ENCODE measurements at places on chromosomes 16 and 17. TPM values are rescaled to one million over a fixed set of nuclear protein-coding genes. Genes with fewer than 3 reads are reported as not detected.

GRCh38 chr16:4583906-4584305, 27.8 kb downstream of the C16orf96 start:
- DNase-seq: no peak

- no peak for DNase-seq
These were observed 186.7 kb downstream of the RPTOR start for GRCh38 chr17:80731323-80731722.

DNA sequence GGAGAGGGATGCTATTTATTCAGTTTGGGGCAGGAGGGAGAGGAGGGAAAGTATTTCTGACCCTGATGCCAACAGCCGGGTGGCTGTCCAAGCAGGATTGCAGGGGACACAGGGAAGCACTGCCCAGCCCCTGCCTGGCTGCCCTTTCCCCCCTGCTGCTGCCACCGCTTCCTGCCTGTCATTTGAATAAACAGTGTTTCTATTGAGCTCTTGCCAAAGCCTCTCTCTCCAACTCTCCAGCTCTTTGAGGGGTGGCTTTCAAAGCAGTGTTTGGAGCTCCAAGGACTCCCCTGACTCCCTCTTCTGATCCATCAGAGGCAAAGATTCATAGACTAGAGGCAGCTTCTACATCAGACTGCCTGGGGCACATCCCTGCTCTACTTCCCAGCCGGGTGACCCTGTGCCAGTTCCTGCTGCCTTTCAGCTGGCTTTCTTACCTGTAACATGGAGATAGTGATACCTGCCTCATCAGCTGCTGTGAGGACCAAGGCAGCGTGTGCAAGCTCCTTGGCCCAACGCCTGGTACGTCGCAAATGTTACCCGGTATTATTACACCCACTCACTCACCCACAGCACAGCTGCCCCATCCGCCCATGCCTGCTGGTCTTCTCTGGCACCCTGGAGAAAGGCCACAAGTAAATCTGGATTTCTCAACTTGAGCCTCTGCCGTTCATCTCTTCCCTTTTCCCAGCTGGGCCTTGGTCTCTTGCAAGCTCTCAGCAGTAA, 9.5 kb downstream of the PROCA1 start:
- DNase-seq: no peak

DNA sequence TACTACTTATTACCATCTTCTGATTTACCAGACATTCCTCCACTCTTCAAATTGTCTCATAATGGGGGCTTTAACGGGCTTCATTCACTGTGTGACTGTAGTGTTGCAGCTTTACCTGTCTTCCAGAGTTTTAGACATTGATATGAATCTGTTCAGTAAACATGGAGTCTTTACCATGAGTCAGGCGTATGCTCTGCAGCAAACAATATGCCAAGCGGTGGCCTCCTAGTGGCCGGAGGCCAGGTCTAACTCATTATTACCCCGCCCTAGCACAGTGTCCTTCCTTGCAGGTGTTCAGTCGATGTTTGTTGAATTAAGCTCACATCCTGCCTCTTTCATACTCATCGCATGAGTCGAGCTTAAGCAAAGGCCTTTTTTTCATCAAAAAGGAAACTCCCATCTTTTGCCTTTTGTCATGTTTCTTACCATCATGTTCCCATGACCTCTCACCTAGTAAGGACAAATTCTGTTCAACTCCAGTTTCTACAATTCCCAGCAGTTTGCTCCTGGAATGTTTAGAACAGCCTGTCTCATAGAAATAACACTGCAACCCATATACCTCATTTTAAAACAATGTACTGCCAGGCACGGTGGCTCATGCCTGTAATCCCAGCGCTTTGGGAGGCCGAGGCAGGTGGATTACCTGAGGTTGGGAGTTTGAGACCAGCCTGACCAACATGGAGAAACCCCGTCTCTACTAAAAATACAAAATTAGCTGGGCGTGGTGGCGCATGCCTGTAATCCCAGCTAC, 39.4 kb downstream of the TUBD1 start:
- DNase-seq: no peak

DNA sequence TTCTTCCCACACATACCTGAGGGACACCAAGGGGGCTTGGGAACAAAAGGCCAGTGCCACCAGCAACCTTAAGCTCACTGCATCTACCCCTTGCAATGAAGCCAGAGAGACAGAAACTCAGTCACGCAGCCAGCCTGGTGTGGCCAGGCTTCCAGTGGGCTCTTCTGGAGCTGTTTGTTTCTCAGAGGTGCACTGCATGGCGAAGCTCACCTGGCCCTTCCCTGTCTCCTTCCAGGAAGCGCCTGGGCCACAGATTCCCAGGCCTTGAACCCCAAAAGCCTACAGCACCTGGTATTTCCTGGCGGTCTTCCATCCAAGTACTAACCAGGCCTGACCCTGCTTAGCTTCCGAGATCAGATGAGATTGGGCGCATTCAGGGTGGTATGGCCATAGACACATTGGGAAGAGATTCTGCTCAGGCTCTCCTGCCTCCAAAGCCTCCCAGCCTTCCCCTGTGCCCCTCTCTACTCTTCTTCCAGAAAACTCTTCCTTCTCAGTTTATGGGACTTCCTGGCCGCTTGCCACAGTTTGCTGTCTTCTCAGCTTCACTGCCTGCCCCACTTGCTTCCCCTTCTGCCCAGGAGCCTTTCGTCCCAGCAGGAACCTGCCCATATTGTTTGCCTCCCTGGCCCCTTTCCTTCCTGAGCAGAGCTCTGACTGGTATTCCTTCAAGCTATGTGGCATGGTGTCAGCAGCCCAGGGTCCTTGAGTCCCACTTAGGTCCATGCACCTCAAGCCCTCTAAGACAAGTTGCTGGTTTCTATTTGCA, 1.6 kb downstream of the CISD3 start:
- DNase-seq: no peak

DNA sequence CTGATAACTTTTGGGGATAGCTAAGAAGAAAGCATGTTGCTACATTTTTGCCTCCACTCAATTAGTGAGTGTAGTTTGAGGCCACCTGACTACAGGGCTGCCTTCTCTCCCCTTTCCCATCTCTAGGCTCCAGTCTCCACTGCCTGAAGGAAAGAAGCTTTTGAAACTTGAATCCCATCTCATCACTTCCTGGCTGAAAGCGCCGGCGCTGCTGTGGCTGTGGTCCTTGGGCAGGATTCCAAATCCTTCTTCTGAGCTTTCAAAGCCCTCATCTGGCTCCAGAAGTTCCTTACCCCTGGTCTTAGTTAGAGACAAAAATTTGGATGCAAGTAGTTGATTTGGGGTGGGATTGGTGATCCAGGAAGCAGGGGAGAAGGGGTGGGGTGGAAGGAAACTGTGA, 119.4 kb downstream of the FOXL1 start:
- DNase-seq: no peak

- peak; percentile 72 for DNase-seq
These were observed 10.1 kb upstream of the ZFPM1 start for GRCh38 chr16:88442727-88443576.

GRCh38 chr17:82267575-82268379, 5.7 kb downstream of the CSNK1D start:
- DNase-seq: peak; percentile 90

GRCh38 chr16:10250137-10250828, 68.1 kb upstream of the GRIN2A start:
- no peak for DNase-seq

- no peak for DNase-seq
These were observed 41.5 kb downstream of the LDHD start for GRCh38 chr16:75074920-75075687.

DNA sequence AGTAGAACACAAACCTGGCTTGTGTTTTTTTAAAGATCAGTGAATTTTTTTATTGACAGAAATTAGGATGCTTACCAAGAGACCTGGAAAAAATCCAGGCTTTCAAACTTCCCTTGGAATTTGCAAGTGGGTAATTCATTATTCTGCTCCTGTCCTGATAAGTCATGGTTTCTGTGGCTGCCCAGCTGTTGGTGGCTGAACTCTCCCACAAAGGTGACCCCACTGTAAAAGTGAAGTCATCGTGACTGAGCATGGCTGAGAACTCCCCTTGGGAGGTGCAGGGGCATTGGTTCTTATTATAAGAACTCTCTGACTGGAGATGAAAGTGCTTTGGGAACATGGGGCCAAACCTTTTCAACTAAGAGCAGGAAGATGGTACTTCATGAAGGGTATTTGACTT, 46.6 kb upstream of the TANC2 start:
- no peak for DNase-seq

- no peak for DNase-seq
These were observed 507.2 kb upstream of the EEF2KMT start for GRCh38 chr16:5604770-5605169.

DNA sequence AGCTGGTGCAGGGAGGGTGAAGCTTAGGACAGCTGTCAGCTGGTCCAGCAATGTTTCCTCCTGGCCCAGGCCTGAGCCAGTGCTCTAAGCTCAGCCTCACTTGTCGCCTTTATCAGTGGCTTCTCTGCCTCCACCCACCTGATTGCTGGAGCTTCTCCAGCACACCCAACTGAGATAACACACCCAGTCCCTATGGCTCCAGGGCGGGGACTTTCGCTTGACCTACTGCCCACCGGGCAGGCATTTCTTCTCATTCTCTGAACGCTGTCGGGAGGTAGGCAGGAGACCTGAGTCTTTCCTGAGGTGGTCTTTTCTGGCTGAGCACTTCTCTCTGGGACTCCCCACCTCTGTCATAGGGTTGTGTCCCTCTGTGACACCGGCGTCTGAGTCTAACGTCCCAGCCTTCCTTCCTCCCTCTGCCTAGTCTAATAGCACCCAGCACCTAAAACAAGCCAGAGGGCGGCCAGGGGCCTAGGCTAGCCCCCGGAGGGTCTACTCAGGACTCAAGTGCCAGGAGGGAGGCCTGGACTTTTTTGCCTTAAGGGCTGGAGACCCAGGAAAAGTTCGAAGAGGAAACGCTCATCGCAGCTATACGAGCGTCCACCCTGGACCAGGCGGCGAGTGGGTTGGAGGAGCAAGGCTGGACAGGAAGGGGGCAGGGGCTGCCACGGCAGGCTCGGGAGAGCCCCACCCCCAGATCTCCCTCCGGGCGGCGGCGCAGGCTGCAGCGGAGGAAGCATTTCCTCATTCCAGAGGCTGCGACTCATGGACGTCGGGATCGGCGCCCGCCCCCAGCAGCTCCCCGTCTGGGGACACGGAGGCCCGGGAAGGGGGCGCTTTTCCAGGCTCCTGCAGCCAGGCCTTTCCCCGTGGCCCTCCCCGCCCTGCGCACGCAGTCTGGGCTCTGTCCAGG, 756 bp downstream of the TAX1BP3 start:
- DNase-seq: peak; percentile 86

GRCh38 chr17:52120465-52120864, 38.0 kb downstream of the CA10 start:
- DNase-seq: no peak

DNA sequence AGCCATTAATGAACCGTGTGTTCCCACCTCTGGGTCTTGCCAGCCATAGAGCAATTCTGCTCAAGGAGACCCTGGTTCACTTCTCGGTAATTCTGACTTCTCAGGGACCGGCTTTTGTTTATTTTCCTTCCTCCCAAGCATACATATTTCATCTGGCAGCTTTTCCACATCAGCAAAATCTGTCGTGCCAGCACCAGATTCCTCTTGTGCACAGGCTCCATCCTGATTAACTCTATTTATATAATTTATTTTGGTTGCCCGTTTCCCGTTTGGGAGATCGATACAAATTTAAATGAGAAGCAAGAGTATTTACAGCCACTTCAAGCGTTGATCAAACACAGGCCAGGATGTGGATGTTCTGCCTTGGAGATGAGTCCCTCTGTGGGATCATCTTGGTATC, 161.9 kb upstream of the XYLT1 start:
- no peak for DNase-seq

DNA sequence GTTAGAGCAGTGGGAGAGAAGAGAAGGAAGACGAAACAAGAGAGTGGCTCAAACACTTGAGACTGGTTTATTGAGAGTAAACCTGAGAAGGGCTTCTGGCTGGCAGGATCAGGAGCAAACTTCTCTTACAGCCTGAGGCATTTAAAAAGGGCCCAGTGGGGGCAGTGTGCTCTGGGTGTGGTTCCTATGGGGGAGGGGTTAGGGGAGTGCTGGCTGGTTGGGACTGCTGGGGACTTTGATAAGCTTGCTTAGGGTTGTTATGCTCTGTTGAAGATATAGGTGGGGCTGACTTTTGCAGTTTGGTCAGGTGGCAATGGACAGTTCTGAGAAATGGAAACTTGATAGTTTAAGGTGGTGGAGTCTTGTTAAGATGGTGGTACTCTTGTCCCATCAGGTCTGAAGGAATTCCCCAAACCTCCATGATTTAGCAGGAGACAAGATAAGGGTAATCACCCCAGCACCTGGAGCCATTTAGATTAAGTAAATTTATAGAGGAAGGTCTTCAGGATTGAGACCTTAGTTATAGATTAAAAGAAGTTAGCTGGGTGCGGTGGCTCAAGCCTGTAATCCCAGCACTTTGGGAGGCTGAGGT, 79.3 kb downstream of the EMP2 start:
- DNase-seq: peak; percentile 0

DNA sequence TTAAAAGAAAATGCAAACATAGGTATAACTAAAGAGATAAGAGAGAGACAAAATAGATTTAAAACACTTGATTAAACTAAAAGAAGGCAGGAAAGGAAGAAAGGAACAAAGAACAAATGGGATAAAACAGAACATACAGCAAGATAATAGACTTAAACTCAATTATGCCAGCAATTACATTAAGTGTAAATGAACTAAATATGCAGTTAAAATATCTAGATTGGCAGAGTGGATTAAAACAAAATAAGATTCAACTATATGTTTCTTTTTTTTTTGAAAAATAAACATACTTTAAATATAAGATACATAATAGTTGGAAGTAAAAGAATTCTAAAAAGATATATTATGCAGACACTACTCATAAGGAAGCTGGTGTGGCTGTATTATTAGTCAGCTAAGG, 9.7 kb upstream of the CFAP20 start:
- no peak for DNase-seq

DNA sequence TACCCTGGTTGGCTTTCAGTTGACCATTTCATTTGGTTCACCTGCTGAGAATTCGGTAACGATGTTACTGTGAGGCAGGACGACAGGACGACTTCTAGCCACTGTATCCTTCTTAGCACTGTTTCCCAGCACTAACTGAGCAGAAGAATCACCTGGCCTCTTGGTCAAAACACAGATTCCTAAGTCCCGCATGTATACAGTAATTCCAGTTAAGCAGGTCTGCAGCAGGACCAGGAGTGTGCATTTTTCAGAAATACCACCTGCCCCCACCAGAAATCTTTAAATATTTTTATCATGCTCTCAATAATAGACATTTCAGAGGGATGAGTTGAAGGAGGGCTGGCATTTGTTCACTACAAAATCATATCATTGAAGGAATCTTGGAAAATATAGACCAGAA, 22.6 kb downstream of the RSL1D1 start:
- no peak for DNase-seq

DNA sequence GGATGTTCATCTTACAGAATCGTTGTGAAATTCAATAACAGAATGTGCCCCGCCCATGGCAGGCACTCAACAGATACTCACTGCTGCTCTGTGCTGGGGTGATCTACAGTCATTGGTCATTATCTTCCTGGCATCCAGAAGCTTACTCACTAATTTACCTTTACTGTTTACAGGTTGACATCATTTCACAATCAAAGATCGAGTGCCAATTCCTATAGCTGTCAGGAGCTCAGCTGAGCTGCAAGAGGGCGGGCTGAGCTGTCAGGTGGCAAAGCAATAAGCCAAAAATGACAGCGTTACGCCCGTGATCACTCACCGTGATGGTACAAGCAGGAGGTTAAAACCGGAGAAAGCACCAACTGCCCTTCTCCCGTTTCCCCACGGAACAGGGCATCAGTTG, 51.2 kb downstream of the LITAF start:
- no peak for DNase-seq

STH gene
- polyA plus RNA-seq: not detected

HOXB5 gene
- 1.7 TPM for polyA plus RNA-seq

TBC1D3H gene
- not detected for polyA plus RNA-seq

PYY gene
- polyA plus RNA-seq: 1.5 TPM

ASGR2 gene
- polyA plus RNA-seq: 2.6 TPM

RAB26 gene
- polyA plus RNA-seq: 1.5 TPM

PLLP gene
- polyA plus RNA-seq: 15.0 TPM

NPIPA8 gene
- polyA plus RNA-seq: 4.5 TPM

KIFC3 gene
- 105 TPM for polyA plus RNA-seq

PRPSAP2 gene
- 42.8 TPM for polyA plus RNA-seq
